Activated naive CD4-positive, alpha-beta T cell treated with anti-CD3 and anti-CD28 coated beads for 36 hours (primary cell): ENCODE measurements at places on chromosomes 3 and 15. TPM values are rescaled to one million over a fixed set of nuclear protein-coding genes. Genes with fewer than 3 reads are reported as not detected.

DNA sequence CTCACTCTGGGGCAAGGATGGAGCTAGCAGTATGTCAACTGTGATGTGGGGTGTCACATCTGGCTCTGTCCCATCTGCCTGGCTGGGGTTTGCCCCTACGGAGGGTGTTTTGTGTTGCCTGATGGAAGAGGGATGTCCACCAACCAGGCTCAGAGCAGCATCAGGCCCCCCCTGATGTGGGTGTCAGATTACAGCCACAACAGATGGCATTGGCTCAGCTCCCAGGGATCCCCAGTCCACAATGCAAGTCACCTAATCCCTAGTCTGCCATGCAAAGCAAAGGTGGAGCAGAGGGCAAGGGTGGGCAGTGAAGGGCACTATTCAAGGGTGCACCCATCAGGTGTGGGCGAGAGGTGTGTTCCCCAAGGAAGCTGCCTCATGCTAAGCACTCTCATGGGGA is 48.9 kb upstream of the AMOTL2 start:
- no peak for DNase-seq

FBXO40 gene
- total RNA-seq = not detected

DNA sequence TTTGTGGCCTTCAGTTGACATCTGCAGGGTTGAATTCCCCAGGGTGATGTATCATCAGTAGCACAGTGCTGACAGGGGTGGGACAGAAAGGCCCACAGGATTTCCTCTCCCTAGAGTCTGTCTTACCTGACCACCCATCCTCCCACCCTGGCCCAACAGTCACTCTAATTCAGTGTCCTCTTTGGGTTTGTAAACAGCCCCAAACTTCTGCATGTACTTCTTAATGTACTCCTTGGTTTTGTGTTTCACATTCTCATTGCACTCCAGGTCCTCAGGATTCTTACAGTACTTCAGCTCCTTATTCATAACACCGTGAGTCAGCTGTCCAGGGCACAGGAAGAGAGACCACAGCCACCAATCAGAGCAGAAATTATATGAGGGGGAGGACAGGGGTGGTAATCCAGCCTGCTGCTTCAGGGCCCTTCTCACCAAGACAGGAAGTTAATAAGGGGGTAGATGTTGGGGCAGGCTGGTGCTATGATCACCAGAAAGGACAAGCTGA is 37.5 kb downstream of the NBEAL2 start:
- peak; percentile 61 for DNase-seq

DNA sequence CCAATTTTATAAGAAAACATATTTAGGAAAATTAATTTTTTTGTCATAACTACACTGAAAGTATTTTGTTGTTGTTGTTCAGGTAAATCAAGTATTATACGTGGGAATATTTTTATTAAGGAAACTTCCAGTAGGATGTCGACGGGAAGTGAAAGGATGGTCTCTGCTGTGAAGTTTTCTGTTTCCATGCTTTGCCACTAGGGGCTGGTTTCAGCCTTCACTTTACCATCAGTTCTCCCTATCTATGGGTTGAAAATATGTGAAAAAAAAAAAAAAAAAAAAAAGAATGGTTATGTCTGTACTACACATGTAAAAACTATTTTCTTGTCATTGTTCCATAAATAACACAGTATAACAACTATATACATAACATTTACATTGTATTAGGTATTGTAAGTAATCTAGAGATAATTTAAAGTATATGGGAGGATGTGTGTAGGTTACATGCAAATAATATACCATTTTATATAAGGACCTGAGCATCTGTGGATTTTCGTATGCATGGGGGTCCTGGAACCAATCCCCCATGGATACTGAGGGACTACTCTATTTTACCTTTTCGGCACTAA is 136.7 kb downstream of the SMAD6 start:
- no peak for DNase-seq

DNA sequence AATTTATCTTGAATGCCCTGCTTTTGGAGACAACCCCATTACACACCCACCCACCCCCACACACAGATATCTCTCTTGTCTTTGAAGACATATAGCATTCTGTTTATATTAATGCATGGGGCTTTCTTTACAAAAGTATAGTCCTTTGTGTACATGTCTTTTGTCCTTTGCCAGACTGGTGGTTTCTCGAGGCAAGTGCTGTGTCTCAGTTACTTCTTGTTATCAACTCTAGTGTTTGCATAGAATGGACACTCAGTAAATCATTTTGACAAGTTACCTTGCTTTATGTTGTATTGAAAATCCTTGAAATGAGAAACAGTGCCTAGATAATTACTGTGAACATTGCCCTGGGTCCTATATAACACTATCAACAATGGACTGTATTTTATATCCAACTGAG is 33.9 kb downstream of the KBTBD8 start:
- no peak for DNase-seq

DNA sequence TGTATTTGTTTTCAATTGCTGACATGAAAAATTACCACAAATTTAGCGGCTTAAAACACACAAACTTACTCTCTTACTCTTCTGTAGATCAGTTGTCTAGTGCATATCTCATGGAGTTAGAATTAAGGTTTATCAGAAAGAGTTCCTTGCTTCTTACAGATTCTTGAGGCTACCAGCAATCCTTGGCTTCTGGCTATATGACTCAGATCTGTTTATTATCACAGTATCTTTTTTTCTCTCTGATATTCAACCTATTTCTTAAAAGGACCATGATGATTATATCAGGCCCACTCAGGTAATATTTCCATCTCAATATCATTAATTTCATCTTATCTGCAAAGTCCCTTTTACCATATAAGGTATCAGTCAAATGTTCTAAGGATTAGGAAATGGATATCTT is 263.5 kb upstream of the BCHE start:
- no peak for DNase-seq

GRCh38 chr3:113232342-113232741 is 21.0 kb downstream of the BOC start:
- DNase-seq = no peak

DNA sequence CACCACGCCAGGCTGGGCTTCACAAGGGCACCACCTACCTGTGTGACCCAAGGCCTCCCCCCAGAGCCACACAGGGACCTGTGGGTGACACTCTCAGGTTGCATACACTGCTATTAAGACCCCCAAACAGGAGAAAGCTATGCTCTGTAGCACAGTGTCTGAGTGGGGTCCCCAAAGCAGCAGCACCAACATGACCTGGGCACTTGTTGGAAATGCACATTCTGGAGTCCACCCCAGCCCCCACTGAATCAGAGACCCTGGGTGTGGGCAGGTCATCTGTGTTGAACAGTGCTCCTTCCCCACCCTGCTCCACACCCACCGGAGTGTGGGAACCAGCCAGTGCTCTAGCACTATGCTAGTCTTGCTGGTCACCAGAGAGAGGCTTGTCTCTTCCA is 76.1 kb downstream of the ADAMTS17 start:
- DNase-seq = no peak

- DNase-seq = no peak
These were observed 17.1 kb upstream of the ITPKA start for GRCh38 chr15:41476416-41477048.

- DNase-seq = no peak
These were observed 3.7 kb upstream of the ACKR4 start for GRCh38 chr3:132593241-132593946.
